ENCODE measurements at places on chromosomes 2 and 18.

- no peak for DNase-seq
Observed at GRCh38 chr2:221635949-221636348, 63.8 kb upstream of the EPHA4 start.

DNA sequence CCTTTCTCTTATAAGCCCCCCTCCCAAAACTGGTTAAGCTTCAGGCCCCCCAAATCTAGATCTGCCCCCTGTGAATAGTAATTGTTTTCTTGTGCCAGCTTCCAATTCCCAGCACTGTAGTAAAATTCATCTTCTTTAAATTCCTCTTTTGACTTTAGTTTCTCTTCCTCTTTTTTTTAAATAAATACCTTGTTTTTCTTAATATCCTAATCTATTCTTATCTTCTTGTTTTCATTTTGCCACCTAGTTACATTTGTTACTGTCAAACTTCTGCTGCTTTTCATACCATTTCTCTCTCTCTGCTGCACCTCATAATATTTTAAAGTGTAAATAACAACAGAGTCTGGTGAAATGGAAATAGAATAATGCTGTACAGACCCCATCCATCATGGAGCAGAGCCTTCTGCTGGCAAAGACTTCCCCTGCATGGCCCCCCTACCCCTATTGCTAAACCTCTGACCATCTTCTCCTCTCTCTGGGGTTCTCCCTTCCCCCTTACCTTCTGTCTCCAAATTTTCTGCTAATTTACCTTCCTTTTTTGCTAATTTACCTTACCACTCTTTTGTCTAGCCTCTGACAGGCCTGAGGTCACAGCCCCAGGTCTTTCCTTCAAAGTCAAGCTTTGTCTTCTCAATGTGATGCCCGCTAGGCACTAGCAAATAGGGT is 94.9 kb upstream of the PAPOLG start:
- DNase-seq: no peak

DNA sequence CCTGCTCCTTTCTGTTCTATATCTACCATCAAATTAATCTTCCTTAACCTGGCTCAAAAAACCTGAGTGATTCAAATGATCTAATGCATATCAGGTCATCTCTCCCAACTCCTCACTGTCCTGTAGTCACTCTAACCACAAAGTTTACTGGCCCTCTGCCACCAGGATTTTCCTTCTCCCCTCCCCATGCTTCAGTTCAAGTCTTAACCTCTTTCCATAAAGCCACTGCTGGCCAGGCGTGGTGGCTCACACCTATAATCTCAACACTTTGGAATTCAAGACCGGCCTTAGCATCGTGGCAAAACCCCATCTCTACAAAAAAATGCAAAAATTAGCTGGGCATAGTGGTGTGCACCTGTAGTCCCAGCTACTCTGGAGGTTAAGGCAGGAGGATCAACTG is 7.5 kb upstream of the SP3 start:
- no peak for DNase-seq

DNA sequence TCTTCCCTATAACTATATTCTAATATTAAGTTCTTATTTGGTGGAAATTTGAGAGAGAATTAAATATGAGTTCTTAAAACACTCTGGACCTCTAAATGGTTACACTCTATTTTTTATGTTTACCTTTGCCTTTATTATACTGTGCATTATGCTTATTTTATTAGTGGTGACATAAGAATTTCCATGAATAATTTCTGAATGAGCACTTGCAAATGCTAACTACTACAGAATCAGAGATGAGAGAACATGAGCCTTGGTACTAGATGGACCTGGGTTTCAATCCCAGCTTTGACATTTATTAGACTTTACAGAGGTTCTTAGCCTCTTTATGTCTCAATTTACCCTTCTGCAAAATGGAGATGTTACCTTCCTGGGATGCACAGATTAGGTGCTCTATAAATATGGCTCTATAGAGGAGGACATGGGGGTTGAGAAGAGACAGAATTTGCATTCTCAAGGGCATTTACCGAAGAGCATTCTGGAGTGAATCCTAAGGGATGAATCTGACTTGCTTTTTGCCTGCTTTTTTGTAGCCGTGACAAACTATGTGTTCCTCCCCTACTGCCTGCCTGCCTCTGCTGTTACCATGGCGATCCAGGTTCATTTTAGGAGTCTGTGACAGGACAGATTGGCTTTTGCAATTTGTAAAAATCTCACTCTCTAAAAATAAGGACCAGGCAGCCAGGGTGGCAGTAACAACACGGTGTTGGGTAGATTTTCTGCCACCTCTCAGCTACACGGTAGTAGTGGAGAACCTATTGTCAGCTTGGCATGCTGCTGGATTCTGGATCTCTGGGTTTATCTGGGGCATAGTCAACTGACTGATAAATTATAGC is 20.7 kb upstream of the CNRIP1 start:
- no peak for DNase-seq

GRCh38 chr18:76547296-76547695 is 52.3 kb upstream of the ZNF516 start:
- DNase-seq: no peak

- no peak for DNase-seq
Observed at GRCh38 chr2:198874472-198874858, 583.3 kb downstream of the SATB2 start.

GRCh38 chr2:176642074-176642473 is 372.8 kb downstream of the MTX2 start:
- no peak for DNase-seq

GRCh38 chr18:35127201-35127600 is 86.0 kb downstream of the MAPRE2 start:
- no peak for DNase-seq

DNA sequence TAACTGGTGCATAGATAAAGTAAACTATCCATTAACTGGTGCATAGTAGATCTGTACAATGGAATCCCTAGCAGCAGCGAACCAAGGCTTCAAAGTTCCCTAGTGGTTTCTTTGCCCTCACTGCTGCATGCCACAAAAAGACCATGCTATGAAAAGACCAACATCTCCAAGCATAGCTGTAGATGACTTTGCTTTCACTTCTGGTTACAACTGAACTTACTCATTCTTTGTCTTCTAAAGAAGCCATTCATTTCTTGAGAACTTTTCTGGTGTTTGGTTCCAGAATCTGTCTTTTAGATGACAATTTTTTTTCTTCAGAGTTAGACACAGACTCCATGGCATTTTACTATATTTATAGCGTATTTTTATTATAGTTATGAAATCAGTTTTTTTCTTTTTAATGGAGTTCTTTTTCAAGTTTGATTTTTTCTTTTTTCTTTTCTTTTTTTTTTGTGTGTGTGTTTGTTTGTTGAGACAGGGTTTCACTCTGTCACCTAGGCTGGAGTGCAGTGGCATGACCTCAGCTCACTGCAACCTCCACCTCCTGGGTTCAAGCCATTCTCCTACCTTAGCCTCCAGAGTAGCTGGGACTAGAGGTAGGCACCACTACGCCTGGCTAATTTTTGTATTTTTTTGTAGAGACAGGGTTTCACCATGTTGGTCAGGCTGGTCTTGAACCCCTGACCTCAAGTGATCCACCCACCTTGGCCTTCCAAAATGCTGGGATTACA is 63.6 kb downstream of the SLC35F5 start:
- no peak for DNase-seq

DNA sequence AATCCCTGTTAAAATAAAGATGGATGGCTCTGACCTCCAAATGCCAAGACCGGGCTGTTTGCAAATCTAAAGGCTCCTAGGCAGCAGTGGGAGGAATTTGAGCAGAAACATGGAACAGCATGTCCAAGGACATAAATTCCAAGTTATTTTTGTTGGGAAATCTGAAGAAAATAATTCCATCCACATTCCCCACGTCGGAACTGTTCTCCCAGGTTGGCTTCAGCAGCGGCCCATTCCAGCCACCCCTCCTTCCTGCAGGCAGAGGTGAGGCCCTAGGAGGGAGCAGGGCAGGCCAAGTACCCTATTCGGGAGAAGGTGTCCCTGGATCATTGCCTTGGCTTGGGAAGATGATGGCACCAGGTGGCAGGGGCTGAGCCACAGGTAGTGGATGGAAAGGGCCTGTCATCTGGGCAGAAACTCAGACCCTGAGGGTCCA is 117.1 kb downstream of the CAPN13 start:
- no peak for DNase-seq

- no peak for DNase-seq
Observed at GRCh38 chr2:49154140-49154539, at the start of gene FSHR. Gene FSHR, minus strand, starts transcription at chr2:49154515. Its CDS starts 98 bp downstream, at chr2:49154417.

DNA sequence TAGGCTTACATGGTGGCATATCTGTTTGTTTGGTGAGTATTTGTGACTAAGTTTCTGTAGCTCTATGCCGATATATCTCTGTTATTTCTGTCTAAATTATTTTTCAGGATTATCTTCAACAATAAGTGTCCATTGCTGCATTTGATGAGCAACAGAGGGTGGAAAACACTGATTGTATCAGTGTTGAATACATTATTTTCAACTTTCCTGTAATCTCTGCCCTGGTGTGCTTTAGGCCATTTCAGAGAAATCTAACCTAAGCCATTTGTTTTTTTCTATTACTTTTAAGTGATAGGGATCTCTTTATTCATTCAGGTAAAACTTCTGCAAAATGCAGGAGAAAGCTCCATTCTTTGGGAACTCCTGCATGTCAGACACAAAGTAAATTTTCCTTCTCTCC is 654.5 kb downstream of the RNF144A start:
- no peak for DNase-seq

DNA sequence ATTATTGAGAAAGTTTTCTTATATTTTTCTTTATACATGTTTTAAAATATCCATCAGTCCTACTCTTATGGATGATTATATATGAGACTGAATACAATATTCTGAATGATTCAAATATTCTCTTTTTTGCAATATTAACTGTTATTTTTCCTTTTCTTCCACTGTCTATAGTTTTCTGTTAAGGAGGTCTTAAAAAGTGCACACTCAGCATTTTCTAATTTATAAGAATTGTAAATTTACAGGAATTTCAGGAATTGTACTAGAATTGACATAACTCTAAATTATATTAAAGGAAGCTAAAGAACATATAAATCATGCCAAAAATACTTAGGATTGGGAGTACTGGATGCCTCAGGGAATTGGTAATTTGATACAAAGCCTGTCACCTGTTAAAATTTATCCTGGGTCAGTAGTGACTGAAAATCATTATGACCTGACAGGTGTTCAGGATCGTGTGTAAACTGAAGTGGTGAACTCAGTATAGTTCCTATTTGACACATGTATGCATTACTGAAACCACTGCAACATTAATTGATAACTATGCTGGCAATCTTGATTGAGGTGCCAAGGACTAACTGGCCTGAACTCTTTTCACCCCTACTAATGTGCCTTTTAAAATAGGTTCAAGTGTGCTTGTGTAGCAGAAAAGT is 30.4 kb downstream of the MSTN start:
- no peak for DNase-seq

DNA sequence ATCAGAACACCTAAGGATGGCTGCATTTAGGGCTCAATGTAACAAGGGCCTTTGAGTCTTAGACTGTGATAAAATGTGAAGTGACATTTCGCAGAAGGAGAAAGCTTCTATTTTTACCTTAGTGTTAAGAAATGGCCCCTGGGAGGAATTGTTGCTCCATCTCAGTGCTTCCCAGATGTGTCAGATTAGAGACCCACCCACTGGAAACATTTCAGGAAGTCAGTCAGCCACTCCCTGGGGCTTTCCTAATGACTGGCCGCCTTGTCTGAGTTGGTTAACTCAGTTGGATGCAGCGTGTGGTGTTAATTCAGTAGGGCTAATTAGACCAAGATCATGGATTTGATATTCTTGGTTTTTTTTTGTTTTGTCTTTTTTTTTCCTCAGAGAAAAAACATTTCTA is 355.9 kb downstream of the PIK3C3 start:
- DNase-seq: no peak

- DNase-seq: no peak
Observed at GRCh38 chr2:141381946-141382345, 748.9 kb downstream of the LRP1B start.
